Stimulated activated CD4-positive, alpha-beta T cell treated with anti-CD3 and anti-CD28 coated beads, Interleukin-1b, Interleukin-23, amount 100 ng/mL, for 48 hours (primary cell): ENCODE measurements at places on chromosomes 11 and 22.

DNA sequence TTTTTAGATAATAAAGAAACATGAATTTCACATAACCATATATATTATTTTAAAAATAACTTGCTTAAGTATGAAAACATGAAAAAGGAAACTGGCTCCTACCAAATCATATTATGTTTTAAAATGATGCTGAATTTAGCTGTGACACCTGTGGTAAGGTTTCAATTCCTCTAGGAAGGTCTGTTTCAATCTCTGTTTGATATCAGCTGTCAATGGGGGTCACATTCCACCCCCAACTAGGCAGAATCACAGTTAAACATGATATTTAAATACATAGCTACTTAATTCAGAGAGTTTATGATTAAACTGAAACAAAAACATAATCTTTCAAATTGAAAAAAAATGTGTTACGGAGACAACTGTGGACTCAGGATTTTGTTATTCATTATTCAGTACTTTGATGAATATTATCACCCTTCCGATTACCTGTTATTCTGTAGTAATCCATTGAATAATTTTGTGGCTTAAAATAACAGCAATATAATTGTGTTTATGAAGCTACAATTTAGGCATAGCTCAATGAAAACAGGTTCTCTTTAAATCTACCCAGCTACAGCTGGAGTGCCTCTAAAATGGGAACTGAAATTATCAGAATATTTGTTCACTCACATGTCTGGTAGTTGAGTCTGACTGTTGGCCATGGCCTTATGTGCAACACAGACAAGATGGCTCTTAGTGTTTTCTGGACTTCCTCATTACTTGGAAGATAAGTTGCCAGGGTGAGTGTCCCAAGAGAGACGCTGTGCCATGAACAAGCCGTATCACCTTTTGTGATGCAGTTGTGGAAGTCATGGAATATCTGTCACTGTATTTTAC, 244.6 kb upstream of the ANO3 start:
- DNase-seq, result no peak

GRCh38 chr11:30128269-30128932, 102.4 kb upstream of the FSHB start:
- no peak for DNase-seq

- DNase-seq, result no peak
Observed at GRCh38 chr11:16434036-16434435, 77.7 kb upstream of the SOX6 start.

DNA sequence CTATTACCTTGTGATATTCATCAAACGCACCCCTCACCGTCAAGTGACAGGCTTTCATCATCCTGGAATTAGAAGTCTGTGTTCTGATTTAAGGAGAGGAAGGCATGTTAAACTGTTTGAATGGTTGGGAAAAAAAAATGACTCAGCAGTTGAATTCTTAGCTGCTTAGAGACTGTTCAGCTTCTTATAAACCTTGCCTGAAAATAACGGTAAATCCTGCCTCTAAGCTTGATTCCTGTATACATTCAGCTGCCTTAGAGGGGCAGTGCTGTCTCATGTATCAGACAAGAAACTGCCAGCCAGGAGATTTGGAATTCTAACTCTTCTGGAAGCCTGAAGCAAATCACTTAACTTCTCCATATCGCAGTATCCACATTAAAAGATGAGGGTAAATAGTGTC, 437.4 kb downstream of the JRKL start:
- DNase-seq, result no peak

GRCh38 chr11:59689015-59689414, 20.2 kb upstream of the PATL1 start:
- no peak for DNase-seq
